RWPE2 (cell line): ENCODE measurements at places on chromosomes 5 and 9.

DNA sequence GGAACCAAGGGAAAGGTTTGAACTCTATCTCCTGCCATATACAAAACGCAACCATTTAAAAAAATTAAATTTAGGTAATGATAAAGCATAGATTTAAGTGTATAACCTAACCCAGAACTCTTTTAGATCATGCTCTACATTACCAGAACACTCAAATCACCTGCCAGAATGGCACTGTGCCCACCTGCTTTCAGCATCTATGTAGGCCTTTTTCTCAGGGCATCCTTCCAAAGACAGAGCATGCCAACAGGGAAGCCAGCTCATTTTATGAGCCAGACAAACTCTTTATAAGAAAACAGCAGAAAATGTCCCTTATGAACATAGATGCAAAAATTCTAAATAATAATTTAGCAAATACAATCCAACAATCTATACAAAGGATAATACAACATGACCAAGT, 47.9 kb upstream of the SMAD5 start:
- DNase-seq: no peak

- no peak for DNase-seq
Observed at GRCh38 chr5:53037141-53037859, 48.1 kb downstream of the ITGA2 start.

DNA sequence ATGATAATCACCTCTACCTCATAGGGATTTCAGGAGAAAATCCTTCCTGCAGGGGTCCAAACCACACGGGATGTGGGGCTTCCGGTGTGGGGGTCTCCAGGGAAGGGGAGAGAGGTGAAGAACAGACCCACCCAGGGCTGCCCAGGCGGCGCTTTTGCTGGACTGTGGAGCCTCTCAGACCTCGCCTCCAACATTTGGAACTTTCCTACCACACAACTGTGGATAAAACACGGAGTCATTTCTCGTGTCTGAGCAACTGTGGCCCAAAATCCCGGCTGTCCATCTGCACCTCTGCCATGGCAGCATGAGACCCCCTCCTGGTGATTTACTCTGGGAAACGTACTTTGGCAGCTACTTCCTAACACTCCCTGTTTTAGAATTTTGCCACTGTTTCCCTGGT, 307.8 kb upstream of the IRX4 start:
- DNase-seq: no peak

DNA sequence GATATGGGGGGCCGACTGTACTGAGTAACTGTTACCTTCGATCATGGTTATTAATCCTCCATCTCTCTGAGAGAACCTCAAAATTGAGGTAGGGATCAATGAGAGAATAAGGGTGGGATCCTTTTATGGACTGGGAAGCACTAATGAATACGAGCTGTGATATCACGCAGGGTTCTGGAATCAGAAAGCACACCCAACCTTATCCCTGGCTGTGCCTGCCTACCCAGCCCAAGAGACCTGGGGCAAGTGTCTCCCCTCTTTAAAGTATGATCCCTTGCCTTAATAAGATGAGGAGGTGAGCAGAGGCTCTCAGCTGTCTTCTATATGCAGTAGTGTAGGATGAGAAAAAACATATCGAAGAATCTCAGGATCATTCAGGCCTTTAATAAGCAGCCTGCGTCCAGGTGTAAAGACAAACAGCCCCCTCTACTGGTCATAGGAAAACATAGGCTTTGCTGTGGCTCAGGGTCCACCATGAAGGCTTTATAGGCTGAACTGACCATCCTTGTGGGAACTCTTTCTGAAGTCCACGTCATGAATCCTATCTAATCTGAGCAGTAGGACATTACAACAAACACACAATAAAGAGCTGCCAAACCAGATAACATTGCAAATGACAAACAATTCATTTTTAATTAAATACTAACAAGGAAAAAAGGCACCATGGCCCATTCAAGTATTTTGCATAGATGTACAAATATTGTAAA, 16.8 kb downstream of the NIPAL4 start:
- no peak for DNase-seq

DNA sequence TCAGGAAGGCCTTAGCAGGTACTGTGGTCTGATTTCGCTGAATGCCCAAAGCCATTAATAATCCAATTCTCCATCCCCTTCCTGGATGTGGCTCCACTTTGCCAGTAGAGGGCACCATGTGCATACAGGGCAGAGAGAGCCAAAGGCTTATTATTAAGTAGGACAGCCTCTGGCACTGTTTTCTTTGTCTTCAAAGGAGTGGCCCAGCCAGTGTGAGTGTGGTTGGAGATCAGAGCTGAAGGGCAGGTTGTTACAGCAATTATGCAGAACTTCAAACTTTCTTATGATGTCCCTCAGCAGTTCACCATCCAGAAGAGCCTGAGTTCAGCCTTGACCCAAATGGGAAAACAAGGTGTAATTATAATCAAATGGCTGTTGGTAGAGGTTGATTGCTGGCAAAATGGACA, 38.6 kb upstream of the CEMIP2 start:
- no peak for DNase-seq

GRCh38 chr5:57340681-57341080, 141.9 kb downstream of the ACTBL2 start:
- no peak for DNase-seq

DNA sequence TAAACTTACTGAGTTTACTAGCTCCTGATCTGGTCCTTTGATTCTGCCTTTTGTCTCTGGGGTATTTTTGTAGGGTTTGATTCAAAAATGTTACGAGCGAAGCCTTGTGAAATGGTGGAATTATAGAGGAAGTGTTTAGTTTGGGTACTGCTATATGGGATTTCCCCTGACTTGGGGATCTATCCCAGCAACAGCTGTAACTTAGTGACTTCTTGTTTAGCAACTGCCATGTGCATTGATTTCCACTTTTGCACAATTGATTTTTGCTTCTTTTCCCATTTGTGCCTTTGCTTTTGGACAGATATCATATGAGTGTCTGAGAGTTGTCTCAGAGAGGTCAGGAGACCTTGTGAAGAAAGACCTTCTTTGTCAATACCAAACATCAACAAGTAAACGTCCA, 248.5 kb upstream of the DAP start:
- no peak for DNase-seq

GRCh38 chr5:133681896-133682295, 69.6 kb upstream of the FSTL4 start:
- no peak for DNase-seq
